ENCODE measurements at places on chromosomes 4 and X. TPM values are rescaled to one million over a fixed set of nuclear protein-coding genes. Genes with fewer than 3 reads are reported as not detected.

GRCh38 chr4:139670775-139671174, 5.2 kb downstream of the MGST2 start:
- DNase-seq = no peak

- DNase-seq = no peak
Observed at GRCh38 chrX:119489212-119490074, 21.2 kb downstream of the SLC25A5 start.

GRCh38 chr4:119172223-119172622, 36.6 kb downstream of the MYOZ2 start:
- no peak for DNase-seq

DNA sequence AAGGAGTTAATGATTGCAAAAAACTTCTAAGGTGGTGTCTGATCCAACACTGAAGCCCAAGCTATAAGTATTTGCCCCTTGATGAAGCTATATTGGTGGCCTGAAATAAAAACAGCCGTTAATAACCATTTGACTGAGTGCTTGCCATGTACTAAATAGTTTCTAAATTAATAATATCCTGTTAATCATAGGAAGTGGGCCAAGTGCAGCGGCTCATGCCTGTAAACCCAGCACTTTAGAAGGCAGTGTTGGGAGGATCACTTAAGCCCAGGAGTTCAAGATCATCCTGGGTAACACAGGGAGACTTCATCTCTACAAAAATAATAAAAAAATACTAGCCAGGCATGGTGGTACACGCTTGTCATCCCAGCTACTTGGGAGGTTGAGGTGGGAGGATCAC, 8.3 kb downstream of the NDP start:
- no peak for DNase-seq

GRCh38 chr4:189767941-189768340, 172.7 kb upstream of the FRG1 start:
- no peak for DNase-seq

- DNase-seq = no peak
Observed at GRCh38 chr4:76543378-76543777, 108.3 kb downstream of the SHROOM3 start.

DNA sequence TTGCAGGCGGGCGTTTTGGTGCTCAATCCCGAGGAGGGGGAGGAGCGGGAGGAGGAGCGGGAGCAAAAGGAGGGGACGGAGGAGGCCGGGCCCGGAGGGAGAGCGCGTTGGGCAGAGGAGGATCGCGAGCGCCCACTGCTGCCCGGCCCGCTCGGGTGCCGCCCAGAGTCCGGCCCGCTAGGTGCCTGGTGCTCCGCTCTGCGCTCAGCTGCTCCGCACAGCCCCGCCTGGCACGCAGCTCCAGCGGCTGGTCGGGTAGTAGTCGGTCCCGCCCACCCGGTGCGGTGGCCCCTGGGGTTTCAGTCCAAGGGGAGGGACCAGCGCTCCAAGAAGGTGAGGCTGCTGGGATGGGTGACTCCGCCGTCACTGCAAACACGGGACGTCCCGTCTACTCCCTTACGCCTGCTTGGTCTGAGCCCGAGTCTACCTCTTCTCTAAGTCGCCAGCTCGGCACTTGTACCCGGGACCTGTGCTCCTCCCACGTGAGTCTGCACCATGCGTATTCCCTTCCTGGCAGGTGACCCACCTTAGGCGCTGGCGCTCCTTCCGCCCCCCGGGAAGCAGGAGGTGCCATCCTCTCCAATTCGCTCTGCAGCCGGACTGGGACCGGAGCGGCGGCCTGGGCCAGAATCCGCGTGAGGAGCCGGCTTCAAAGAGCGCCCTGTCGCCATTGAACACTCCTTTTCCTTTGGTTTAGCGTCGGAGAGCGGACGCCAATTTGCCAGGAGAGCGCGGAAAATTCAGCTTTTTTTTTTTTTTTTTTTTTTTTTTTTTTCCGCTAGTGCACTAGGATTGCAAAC, 405 bp upstream of the HS3ST1 start:
- peak; percentile 54 for DNase-seq

DNA sequence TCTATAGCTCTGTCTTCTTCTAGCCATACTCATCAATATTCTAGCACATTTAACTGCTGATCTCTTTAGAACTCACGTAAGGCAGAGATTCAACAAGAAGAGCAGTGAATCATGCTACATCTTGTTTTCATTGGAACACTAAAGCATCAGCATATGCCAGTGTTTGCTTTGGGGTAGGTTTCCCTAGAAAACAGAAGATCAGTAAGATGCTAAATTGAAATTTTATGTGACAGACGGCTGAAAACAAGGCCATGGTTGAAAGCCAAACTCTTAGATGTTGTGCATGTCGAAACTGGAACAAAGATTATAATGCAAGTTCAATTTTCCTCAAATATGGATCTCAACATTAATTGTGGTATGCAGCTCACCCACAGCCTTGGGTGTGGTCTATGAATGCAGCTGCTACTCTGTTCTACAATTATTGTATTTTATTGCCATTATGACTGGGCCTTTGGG, 107.6 kb downstream of the PDLIM5 start:
- no peak for DNase-seq

- DNase-seq = no peak
Observed at GRCh38 chr4:113952452-113953029, 26.9 kb downstream of the ARSJ start.

DNA sequence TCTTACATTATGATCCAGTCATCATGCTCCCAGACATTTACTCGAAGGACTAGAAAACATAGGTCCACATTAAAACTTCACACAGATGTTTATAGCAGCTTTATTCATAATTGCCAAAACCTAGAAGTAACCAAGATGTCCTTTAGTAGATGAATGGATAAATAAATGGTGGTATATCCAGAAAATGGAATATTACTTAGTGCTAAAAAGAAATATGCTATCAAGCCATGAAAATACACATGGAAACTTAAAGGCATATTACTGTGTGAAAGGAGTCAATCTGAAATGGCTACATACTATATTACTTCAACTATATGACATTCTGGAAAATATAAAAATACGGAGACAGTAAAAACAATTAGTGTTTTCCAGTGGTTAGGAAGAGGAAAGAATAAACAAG, 1039.1 kb upstream of the INTU start:
- DNase-seq = no peak

DNA sequence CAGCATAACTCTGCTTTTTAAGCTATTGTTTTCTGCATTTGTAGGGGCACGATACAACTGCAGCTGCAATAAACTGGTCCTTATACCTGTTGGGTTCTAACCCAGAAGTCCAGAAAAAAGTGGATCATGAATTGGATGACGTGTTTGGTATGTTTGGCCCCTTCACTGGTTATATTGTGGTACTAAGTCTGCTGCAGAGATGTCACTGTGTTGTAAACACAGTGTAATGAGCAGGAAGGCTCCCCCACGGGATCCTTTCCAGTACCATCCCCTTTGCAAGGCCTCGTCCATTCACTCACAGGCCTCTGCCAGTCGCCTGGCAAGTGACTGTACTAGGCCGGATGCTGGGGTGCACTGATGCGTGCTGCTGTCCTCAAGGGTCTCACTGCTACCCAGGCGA, 13.8 kb downstream of the CYP4V2 start:
- no peak for DNase-seq

DNA sequence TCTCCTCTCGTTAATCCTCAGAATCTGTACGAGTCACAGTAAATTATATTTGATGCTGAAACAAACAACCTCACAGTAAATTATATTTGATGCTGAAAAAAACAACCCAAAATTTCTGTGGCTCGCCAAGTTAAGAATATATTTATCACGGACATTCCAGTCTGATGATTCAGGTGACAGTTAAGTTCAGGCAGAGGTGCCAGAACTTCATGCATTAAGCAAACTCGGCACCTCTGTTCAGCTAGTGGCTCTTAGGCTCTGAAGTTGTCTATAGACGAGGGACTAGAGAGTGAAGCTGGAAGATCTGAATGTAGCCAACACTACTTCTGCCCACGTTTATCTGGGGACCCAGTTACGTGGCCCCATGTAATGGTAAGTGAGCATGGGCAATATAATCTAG, 132.2 kb upstream of the AGA start:
- DNase-seq = no peak

DNA sequence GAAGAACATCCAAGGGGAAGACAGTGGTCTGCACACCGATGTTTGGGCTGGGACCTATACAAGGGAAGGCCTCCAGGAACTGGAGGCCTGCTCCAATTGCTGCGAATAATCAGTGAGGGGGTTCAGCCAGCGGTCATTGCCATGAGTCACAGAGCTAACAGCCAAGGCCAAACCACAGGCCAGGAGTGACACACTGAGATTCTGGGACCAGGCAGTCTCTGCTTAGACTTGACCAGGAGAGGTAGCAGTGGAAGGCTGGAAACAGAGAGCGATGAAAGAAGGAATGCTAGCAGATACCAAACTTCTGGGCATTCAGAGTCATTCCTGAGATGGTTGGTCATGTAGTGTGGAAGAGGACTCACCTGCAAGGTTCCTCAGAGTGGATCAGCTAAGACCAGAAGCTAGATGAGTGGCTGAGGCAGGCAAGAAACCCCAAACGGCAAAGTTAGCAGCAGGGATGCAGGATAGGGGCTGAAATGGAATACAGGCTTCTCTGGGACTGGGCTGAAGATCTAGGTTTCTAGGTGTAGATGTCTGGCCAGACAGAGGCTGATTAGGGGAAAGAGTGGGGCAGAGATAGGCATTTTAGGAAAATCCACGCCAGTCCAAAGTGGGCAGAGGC, 54.7 kb downstream of the CNGA2 start:
- DNase-seq = no peak

DNA sequence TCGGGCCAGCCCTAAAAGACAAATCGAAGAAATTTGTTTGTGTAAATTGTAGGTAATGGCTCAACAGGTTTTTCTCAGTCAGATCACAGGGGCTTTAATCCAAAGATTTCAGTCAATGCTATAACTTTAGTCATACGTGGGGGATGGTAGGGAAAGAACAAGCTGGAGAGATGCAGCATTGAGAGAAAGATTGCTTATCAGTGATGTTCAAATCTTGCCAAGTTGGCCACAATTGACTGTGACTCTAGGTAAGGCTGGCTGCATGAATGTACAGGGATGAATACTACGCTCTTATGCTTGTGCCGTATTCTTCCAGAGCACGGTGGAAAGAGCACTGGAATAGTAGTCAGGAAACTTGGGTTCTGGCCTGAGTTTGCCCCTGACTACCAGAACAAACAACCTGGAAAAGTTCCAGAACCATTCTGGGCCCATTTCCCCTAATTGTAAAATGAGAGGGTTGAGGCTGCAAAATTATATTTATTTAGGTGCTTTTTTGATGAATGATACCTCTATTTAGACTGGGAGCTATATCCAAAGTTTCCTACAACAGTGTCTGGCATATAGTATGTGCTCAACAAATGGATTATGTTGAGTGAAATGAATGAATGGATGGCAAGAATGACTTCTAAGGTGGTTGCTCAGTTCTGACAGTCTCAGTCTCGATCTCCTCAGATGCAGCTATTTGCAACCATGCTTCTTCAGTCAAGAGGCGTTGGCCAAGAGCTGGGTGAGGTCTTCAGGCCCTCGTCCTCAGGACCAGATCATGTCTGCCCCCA, 44.4 kb downstream of the TSC22D3 start:
- DNase-seq = no peak

GRCh38 chr4:182010876-182011275, 232.3 kb upstream of the TENM3 start:
- DNase-seq = no peak

DNA sequence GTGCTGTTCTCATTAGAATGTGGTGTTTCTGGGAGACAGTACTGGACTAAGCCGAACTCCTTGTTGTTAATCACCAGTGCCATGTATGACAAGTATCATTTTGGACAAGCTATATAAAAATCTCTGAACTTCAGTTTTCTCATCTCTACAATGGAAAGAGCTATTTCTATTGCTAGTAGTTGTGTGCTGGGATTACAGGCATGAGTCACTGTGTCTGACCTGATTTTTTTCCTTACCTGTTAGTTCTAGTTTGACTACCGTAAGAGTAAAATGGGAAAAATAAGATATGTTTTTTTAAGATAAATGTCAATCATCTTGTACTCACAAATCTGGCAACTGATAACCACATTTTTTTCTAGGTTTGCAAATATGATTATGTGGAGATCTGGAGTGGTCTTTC, 192.3 kb downstream of the TLL1 start:
- no peak for DNase-seq

DNA sequence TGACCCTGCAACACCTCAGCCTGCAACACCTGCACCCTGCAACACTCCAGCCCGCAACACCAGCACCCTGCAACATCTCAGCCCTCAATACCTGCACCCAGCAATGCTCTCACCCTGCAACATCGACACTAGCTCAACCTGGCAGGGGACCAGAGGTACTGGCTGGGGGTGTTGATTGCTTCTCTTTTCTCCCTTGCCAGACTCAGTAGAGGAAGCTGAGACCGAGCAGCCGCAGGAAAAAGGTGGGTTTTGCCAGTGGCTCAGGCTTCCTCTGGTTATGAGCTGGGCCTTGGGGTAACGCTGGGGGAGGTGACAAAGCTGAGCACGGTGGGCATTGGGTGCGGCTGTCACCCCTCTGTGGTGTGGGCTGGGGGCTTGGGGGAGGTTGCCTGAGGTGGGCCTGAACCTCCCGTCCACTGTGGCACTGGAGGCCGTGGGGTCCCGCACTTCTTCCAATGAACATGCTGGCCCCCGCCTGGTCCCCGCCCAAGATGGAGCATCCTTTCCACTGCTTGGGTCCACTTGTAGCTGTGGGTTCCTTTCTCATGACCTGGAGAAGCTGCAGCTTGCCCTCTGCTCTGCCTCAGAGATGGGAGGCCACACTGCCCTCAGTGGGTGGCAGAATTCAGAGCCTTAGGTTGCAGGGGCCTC, 26.0 kb downstream of the SH3TC1 start:
- DNase-seq = no peak

GRCh38 chrX:16687514-16687913, 25.0 kb downstream of the CTPS2 start:
- DNase-seq = no peak

TMSB4X gene
- 1,731 TPM for total RNA-seq

CHRDL1 gene
- 27.8 TPM for total RNA-seq

PRKG2 gene
- 6.8 TPM for total RNA-seq

KCND1 gene
- 6.1 TPM for total RNA-seq

DCAF12L1 gene
- not detected for total RNA-seq

FTHL17 gene
- total RNA-seq = not detected

LGI2 gene
- 9.6 TPM for total RNA-seq

TMEM165 gene
- total RNA-seq = 180 TPM

NAA11 gene
- not detected for total RNA-seq

VBP1 gene
- 65.7 TPM for total RNA-seq

Measured in dorsolateral prefrontal cortex (tissue), 122 donors.